IgD-negative memory B cell (primary cell): ENCODE measurements at places on chromosomes 3 and 15. TPM values are rescaled to one million over a fixed set of nuclear protein-coding genes. Genes with fewer than 3 reads are reported as not detected.

NMNAT3 gene
- polyA plus RNA-seq, result 0.89 TPM

SST gene
- polyA plus RNA-seq, result not detected

WNT5A gene
- polyA plus RNA-seq, result not detected

TMEM39A gene
- 20.9 TPM for polyA plus RNA-seq

ARIH1 gene
- 24.4 TPM for polyA plus RNA-seq
